ENCODE measurements at places on chromosomes 3 and 15.

GRCh38 chr3:19573644-19574043 is 360.4 kb downstream of the EFHB start:
- DNase-seq: no peak

DNA sequence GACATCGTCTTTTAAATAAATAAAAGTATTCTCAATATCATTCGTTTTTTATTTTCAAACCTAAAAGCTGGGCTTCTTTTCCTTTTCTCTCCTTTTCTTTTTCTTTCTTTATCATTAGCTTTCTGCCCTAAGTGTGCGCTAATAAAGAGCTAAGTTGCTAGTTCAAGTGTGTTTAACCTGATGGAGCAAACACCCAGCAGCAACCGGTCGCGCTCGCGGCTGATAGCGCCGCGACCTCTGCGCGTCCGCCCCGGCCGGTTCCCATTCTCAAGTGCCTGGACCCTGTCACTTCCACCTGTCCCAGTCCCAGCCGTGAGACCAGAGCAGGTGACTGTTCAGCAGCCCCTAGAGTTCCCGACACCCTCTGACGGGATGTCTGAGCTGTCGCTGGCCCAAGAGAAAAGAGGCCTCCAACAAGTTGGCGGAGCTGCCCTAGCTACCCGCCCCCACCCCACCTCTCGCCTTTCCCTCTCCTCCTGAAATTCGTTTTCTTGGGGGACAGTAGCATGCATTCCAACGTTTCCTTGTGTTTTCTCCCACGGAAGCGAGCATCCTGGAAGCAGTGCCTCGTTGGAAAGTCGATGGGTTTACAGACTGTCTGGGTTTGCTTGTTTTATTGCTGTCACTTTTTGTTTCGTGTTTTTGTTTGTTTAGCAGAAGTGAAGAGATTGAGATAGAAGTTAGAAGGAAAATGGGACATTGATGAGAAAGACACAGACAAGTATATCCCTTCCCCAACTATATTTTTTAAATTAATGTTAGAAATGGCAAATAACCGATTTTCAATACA is 3.1 kb upstream of the MECOM start:
- DNase-seq: no peak

DNA sequence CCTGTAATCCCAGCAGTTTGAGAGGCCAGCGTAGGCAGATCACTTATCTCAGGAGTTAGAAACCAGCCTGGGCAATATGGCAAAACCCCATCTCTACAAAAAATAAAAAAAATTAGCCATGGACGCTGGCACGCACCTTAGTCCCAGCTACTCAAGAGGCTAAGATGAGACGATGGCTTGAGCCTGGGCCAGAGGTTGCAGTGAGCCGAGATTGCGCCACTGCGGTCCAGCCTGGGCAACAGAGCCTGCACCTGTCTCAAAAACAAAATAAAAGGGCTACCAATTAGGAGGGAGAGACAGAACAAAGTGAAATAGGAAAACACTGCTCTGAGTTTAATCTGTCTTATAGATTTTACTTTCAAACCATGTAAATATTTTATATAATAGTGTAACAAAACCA is 33.8 kb downstream of the MSL2 start:
- no peak for DNase-seq

GRCh38 chr3:143429628-143430514 is 310.3 kb downstream of the CHST2 start:
- no peak for DNase-seq

- DNase-seq: no peak
These were observed 187.1 kb downstream of the RAP2B start for GRCh38 chr3:153349108-153349499.

DNA sequence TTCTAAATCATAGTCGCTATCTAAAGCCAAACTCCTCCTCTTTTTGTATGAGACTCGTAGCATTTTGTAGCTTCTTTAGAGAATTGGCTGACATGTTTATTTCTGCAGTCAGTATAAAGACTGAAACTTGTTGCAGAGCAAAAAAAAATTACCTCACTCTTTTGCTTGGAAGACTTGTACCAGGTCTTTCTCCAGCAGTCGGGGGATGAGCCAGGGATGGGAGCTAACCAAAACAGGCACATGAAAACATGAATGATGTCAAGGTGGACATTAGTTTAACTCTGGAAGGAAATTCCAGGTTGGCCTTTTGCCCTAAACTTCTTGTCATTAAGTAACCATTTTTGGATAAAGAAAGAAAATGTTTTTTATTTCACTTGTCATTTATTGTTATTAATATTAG is 47.0 kb upstream of the SCAANT1 start:
- no peak for DNase-seq

GRCh38 chr15:73583544-73583943 is 49.6 kb downstream of the NPTN start:
- DNase-seq: no peak

GRCh38 chr3:100992231-100993012 is 799 bp downstream of the ABI3BP start:
- DNase-seq: no peak

DNA sequence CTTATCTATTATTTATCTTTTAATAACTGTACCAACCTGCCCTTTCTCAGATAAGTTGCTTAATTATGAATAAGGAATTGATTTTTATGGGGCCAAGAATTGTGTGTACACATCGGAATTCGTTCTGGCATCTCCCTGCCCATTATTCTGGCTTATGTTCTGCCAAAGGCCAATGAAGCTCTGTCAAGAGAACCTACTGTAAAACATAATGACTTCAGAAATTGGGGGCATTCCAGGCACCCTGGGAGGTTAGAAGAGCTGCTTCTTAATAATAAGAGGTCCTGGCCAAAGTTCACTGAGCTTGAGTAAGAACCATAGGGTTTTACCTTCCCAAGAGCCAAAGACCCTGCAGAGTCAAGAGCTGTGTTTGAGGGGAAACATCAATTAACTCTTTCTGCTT is 261.7 kb downstream of the SLC9A9 start:
- DNase-seq: peak; percentile 44

DNA sequence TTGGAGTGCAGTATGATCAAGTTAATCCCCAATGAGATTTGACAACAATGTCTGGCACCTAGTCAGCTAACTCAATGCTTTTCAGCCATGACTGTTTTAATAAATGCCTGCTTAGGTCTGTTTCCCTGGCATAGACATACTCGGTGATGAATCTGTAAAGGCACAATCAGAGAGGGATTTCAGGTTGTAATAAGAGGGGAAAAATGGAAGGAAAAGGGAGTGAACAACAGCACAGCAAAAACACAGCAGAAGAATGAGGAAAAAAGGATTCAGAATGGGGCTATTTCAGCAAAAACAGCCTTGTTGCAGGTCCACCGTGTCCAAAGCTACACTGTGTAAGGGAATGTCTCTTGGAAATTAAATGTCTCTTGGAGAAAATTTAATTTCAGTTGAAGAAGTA is 19.3 kb upstream of the CHD2 start:
- DNase-seq: no peak

DNA sequence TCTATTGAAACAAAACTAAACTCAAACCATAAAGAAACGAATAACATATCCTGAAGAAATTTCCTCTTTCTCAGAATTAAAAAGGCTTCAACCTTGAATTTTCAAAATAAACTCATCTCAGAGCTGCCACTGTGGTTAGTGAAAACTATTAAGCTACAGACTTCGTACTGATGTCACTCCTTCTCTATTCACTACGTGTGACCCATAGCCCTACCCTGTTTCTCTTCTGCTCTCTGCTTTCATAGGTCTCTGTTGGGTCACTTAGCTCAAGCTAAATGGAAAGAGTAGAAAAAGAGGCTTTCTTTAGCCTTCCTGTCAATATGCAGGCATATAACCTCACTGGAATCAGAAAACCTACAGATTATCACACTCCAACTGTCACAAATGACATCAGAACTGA is 126.6 kb upstream of the MME start:
- DNase-seq: no peak

GRCh38 chr15:64694816-64695215 is 80.6 kb downstream of the RBPMS2 start:
- no peak for DNase-seq

DNA sequence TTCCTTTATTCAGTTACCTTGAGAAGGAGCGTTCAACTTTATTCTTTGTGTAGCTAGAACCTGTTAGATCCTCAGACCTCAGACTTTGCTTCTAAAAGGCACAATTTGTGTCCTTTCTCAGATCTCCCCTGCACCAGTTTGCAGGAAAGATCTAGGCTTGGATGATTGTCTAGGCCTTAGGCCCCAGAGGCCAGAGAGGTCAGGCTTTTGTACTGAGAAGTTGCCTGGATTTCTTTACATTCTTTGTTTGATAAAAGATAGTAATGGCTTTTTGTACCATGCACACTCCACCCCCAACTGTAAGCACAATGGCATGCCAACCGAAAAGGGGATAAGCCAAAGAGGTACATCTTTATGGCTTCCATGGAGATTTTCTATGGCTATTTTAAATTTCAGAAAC is 719.6 kb upstream of the NR2F2 start:
- DNase-seq: no peak

- no peak for DNase-seq
These were observed 416.1 kb downstream of the ROBO1 start for GRCh38 chr3:79351699-79352098.

- no peak for DNase-seq
These were observed 301.7 kb downstream of the TIGIT start for GRCh38 chr3:114595522-114596028.

DNA sequence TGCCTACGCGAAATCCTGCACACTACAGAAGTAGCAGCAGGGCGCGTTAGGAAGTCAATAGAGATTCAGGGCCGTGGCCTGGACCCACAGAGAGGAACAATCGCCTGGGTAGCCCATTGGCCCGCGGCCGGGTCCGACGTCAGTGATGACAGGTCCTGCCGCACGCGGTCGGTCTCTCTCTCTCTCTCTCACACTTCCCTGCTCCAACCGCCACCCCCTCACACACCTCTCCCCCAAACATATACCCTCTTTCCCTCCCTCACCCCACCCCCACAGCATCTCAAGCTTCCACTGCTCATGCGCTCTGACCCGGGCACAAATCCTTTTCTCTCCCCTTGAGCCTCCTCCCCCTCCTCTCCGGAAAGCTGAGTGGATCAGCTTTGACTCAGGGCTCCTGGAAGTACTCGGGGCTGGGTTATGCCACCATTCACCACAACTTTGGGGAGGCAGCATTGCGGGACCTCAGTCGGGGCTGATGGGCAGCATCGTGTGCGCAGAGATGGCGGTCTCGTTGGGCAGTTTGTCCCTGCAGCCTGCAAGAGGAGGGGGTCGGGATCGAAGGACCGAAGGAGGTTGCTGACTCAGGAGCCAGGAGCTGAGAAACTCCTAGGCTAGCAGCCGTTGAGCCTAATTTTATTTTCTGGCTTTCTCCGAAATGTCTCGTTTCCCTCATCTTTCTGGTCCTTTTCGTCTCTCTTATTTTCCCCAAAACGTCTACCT is 9.0 kb downstream of the ZIC4 start:
- no peak for DNase-seq

GRCh38 chr3:136545664-136546268 is 206.4 kb downstream of the STAG1 start:
- peak; percentile 12 for DNase-seq

- DNase-seq: no peak
These were observed 29.9 kb upstream of the ADPGK start for GRCh38 chr15:72813345-72814004.

- DNase-seq: peak; percentile 47
These were observed 931.7 kb downstream of the MCTP2 start for GRCh38 chr15:95162967-95163531.

DNA sequence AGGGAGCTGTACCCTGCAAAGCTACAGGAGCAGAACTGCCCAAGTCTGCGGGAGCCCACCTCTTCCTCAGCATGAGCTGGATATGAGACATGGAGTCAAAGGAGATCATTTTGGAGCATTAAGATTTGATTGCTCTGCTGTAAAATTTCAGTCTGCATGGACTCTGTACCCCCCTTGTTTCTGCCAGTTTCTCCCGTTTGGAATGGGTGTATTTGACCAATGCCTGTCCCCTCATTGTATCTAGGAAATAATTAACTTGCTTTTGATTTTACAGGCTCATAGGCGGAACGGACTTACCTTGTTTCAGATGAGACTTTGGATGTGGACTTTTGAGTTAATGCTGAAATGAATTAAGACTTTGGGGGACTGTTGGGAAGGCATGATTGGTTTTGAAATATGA is 18.3 kb downstream of the RNF13 start:
- DNase-seq: no peak

DNA sequence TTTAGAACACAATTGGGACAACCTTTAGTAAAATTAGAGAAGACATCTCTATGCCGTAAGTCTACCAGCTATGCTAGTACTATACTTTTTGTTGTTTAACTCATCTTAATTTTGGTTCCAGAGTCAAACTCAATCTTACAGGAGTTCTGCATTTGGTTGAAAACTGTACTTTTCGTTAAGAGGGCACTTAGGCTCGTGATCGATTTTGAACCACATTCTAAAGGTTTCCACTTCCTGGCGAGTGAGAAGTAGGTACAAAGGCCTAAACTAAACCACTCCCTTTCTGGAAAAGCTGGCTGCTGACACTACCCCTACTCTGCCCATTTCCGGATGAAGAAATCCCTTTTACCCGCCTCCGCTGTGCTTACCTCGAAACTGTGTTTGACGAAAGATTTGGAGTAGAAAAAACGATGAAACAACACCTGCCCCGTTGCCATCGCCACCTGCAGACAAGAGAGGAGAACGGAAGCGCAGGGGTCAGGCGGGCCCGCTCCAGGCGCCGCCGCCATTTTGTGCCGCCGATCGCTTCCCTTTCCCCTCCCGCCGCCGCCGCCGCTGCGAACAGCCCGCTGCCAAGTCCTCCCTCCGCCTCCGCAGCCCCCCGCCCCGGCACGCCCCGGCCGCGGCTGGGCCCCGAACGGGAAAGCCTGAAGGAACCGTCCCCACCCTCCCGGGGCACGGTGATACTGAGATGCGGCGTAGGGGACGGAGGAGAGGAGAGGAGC is 748 bp downstream of the CCNL1 start:
- DNase-seq: no peak

GRCh38 chr15:92808598-92809063 is 91.5 kb upstream of the CHD2 start:
- DNase-seq: no peak

DNA sequence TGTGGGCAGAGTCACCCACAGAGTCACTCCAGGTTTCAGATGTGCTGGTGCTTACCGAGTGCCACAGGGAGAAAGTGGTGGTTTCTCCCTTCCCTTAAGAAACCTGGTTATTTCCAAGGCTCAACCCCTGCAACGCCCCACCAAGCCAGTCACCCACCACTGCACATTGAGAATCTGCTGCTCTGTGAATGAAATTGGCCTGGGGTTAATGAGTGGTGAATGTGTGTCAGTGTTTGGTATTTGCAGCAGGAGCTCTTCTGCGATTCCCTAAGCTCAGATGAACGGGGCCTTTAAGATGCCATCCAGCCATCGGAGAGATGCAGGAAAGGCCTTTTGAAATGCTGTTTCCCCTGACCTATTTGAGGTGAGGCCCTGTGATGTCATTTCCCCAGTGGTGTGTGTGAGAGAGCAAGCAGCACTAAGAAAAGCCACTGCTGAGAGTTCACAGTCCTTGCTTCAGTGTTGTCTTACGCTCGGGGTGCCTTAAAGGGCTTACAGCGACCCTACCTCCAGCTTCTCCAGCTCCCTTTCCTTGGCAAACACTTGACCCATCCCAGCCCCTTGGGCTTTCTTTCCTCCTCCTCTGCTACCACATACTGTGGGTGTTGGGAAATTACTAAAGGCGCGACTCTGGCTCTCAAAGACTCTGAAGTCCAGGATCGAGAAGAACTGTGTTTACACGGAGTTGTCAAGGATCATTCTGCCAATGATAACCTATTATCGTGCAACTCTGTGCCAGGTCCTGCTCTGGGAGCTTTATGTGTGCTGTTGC is 68.9 kb downstream of the SMAD3 start:
- no peak for DNase-seq

- DNase-seq: no peak
These were observed 261.3 kb downstream of the XXYLT1 start for GRCh38 chr3:195009616-195010015.

- no peak for DNase-seq
These were observed 97.9 kb upstream of the C3orf80 start for GRCh38 chr3:160127308-160127707.
